ENCODE measurements at places on chromosomes 11 and 22.

DNA sequence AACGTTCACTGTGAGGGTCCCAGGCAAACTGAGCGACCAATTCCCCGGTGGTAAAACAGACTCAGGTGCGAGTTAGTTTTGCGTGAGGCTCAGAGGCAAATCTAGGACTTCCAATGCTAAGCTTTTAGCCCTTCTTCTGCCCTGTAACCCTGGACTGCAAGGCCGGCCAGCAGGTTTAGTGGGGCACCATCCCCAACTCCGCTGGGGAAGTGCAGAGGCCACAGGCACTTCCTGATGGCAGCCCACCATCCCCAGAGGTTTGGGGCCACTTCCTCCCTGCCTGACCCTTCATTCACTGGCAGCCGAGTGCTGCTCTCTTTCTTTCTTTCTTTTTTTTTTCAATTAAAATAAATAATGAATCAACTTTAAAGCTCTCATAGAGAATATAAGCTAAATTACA, 124.6 kb upstream of the B3GAT1 start:
- no peak for DNase-seq

- no peak for DNase-seq
Measured at GRCh38 chr11:66454247-66454646, 12.5 kb upstream of the PELI3 start.

GRCh38 chr11:64499261-64500004, 91.6 kb upstream of the SLC22A12 start:
- no peak for DNase-seq

GRCh38 chr11:96015906-96016565, 92.1 kb upstream of the MTMR2 start:
- DNase-seq = no peak

- DNase-seq = no peak
Measured at GRCh38 chr11:64536396-64536941, 54.6 kb upstream of the SLC22A12 start.

DNA sequence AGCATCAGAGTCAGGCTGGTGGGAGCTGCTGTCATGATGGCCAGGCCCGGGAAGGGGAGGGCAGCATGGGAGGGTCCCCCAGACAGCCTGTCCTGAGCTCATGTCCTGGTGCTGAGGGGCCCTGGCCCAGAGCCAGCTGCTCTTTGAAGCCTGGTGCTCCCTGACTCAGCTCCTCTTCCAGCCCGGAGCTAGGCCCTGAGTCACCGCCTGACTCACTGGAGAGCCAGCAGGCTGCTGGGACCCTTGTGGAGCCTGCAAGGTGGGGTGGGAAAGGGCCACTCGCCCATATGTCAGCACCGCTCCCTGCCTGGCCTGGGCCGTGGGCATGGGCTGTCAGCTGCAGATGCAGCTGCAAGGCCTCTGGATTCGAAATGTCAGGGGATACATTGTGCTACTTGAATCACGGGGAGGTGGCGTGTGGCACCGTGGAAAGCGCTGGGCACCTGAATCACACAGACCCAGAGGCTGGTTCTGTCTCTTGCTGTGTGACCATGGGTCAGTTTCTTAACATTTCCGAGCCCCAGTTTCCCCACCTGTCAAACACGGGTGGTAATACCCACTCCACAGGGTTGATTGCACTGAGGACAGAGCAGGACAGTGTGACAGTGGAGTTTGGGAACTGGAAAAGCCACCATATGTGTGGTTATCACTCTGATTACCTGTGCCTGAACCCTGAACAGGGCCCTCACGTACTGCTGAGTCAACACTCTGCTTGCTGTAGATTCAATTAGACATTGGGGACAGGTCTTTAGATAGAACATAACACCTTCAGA, 4.4 kb downstream of the CACNA1I start:
- no peak for DNase-seq

GRCh38 chr22:40721266-40721665, 42.0 kb downstream of the MCHR1 start:
- no peak for DNase-seq

DNA sequence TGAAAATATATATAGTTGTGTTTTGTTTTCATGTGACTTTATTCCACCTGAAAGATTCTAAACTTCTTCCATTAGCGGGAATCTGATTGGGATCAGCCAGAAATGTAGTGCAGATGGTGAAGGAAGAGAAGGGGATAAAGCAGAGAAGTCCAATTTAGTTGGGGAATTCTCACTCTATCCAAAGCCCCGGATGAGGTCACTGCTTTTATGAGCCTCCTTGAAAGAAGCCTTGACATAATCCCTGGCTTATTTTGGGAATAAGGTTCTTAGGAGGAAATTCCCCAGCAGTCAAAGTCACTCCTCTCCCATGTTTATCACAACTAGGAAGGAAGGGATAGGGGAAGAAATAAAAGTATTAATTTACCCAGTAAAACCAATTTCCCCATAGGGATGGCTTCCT, 41.1 kb downstream of the OSBP start:
- no peak for DNase-seq

GRCh38 chr11:78277314-78277994, 88.7 kb downstream of the USP35 start:
- DNase-seq = no peak

- DNase-seq = no peak
Measured at GRCh38 chr11:59187587-59187986, 15.7 kb downstream of the DTX4 start.
